Heart right ventricle (tissue), 16 donors: ENCODE measurements at places on chromosomes 11 and 22. TPM values are rescaled to one million over a fixed set of nuclear protein-coding genes. Genes with fewer than 3 reads are reported as not detected.

DNA sequence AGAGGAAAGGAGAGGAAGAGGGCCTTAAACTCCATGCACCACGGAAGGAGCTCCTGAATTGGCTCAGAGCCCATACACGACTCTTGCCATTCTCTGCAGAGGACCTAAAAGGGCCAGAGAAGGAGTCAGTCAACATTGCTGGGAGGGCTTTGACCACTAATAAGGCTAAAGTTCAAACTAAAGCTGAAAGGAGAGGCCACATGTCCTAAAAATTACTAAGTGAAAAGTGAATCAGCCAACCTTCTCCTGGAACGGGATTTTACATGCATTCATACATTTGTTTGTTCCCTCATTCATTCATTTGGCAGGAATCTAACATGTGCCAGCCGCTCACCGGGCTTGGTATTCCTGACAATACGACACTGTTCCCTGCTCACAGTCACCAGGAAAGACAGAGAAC lies 10.5 kb downstream of the CLMP start:
- H3K36me3 ChIP-seq: no peaks in the 10 kb centered on the region
- peaks cover 82% of the 10 kb centered on the region for H3K27me3 ChIP-seq
- H3K4me1 ChIP-seq: no peaks in the 10 kb centered on the region

GRCh38 chr11:129854232-129854805 lies 38.7 kb downstream of the TMEM45B start:
- H3K27me3 ChIP-seq: no peaks in the 10 kb centered on the region
- no peak overlapping the region for H3K4me3 ChIP-seq
- DNase-seq: no peak
- no peak overlapping the region for H3K27ac ChIP-seq
- peaks cover 11% of the 10 kb centered on the region for H3K4me1 ChIP-seq

DNA sequence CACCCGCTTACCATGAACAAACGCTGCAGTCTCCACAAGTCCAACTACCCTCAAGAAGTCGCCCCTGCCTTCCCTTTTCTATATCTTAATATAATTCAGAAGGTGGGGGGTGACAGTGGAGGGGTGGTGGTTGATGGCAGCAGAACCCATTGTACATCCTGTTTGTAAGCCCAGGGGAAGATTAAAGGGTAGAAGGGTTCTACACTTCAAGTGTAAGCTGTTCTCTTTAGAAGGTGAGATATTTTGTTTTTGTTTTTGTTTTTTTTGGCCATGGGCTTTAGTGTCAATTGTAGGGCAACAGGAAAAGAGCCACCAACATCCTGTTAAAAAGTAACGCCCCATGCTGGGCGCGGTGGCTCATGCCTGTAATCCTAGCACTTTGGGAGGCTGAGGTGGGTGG lies 34.9 kb upstream of the RRAS2 start:
- H3K27ac ChIP-seq: no peak overlapping the region
- H3K4me1 ChIP-seq: no peaks in the 10 kb centered on the region
- no peaks in the 10 kb centered on the region for H3K36me3 ChIP-seq
- H3K4me3 ChIP-seq: no peak overlapping the region

DNA sequence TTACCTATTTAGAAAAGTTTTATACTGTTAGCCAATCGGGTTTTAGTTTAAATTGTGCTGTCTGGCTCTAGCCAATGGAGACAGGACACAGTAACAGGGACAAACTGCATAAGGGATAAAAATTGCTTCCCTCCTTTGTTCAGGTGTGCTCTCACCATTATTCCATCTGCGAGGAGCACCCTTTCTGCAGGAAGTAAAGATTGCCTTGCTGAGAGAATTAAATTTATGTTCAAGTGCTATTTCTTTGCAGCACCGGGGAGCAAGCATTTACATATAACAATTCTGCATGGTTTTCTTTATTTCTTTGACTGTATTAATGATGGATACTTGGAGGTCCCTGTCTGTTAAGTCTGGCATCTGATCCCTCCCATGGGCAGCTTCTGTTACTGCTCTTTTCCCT lies 80.5 kb downstream of the BRD1 start:
- H3K27ac ChIP-seq: no peak overlapping the region
- no peaks in the 10 kb centered on the region for H3K4me1 ChIP-seq
- no peak for DNase-seq

DNA sequence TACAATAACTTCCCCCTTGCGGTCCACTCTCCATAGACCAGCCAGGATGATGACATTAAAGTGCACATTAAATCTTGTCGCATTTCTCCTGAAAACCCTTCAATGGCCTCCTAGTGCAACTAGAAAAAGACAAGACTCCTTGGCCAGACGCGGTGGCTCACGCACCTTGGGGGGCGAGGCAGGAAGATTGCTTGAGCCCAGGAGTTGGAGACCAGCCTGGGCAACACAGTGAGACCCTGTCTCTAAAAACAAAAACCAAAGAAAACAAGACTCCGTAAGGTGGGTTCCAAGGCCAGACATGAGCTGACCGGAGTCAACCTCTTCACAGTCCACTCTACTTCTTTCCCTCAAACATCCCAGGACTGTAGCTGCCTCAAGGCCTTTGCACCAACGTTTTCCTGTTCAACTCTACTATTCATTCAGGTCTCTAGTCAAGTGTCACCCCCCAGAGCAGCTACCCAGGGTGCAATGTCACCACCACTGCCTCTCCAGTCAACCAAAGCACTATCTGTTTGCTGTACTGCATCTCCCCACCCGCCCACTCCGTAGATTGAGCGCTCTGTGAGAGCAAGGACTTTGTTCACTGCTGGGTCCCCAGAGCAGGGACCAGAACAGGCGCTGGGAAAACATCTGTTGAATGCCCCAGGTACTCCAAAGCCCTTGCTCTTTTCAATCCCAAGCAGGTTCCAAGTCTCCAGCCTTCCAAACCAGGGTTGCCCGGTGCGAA lies 739 bp downstream of the ZMAT5 start:
- H3K27me3 ChIP-seq: no peaks in the 10 kb centered on the region
- peak overlapping the region; percentile 97 for H3K4me3 ChIP-seq
- peaks cover 30% of the 10 kb centered on the region for H3K4me1 ChIP-seq
- H3K27ac ChIP-seq: peak overlapping the region; percentile 96
- DNase-seq: no peak

GRCh38 chr22:19641254-19641982 lies 72.9 kb upstream of the SEPTIN5 start:
- H3K4me3 ChIP-seq: no peak overlapping the region
- no peak for DNase-seq
- H3K27ac ChIP-seq: no peak overlapping the region
- H3K4me1 ChIP-seq: no peaks in the 10 kb centered on the region

- H3K27ac ChIP-seq: no peak overlapping the region
- no peak overlapping the region for H3K4me3 ChIP-seq
- no peak for DNase-seq
- no peaks in the 10 kb centered on the region for H3K4me1 ChIP-seq
- no peaks in the 10 kb centered on the region for H3K27me3 ChIP-seq
Measured at GRCh38 chr11:21912285-21912684, 280.6 kb upstream of the ANO5 start.

Gene VWA5A
- 3.7 TPM for total RNA-seq

DNA sequence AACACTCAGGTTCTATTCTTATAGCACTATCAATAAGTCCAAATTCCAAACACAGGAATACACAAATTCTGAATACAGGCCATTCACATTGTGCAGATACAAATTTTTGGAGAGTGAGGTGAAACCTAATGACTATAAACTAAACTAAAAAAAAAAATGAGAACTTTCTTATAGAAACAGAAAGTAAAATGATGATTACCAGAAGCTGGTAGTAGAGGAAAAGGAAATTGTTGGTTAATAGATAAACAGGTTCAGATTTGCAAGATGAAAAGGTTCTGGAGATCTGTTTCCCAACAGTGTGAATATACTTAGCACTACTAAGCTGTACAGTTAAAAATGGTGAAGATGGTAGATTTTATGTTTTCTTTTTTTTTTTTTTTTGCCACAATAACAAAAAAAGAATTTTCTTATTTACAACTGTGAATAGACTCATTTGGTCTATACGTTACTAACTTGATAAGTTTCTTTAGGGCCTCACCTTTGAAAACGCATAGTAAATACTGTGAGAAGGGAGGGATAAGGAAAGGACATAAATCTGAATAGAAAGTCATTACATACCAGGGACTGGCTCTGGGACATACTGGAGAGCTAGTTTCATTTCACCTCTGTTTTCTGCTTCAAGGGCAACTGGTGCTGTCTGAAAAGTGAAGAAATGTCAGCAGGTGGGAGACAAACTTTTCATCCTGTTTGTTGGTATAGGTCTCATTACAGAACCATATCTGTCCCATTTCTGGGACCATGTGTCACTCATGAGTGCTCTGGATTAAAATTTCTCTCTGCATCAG lies 14.2 kb upstream of the CCDC89 start:
- H3K27me3 ChIP-seq: no peaks in the 10 kb centered on the region
- peak overlapping the region; percentile 64 for H3K27ac ChIP-seq
- no peaks in the 10 kb centered on the region for H3K36me3 ChIP-seq
- no peak for DNase-seq
- no peak overlapping the region for H3K4me3 ChIP-seq

- H3K27ac ChIP-seq: no peak overlapping the region
- H3K4me1 ChIP-seq: peaks cover 6% of the 10 kb centered on the region
- no peaks in the 10 kb centered on the region for H3K36me3 ChIP-seq
Measured at GRCh38 chr22:41940832-41941765, 5.9 kb downstream of the CENPM start.

DNA sequence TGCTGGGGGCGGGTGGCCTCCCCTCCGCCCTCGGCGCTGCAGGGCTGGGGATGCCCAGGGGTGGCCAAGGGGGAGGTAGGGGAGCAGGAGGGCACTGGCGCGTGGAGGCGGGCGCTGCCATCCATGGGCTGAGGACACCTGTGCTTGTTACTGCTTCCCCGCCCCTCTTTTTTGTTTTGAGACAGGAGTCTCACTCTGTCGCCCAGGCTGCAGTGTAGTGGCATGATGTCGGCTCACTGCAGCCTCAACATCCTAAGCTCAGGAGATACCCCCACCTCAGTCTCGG lies 683 bp upstream of the FADS3 start:
- H3K27me3 ChIP-seq: no peaks in the 10 kb centered on the region
- H3K4me3 ChIP-seq: peak overlapping the region; percentile 82
- peaks cover 14% of the 10 kb centered on the region for H3K4me1 ChIP-seq
- H3K36me3 ChIP-seq: no peaks in the 10 kb centered on the region
- H3K27ac ChIP-seq: peak overlapping the region; percentile 96

DNA sequence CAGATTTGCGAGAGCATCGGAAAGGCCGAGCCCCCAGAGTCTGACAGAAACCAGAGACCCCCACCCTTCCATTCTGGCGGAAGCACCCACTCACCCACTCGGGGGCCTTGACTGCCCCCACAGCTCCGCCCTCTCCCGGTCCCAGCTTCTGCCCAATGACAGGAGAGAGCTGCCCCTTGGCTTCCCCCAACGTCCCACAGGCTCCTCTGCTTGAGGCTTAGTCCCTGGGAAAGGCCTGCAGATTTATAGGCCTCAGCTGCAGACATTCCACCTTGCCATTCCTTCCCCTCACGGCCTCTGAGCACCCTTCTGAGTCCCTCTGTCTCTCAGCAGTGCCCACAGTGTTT lies 125.0 kb upstream of the NCAM1 start:
- H3K4me1 ChIP-seq: peaks cover 10% of the 10 kb centered on the region
- no peak for DNase-seq
- no peaks in the 10 kb centered on the region for H3K36me3 ChIP-seq
- H3K27me3 ChIP-seq: no peaks in the 10 kb centered on the region
- H3K4me3 ChIP-seq: no peak overlapping the region

Gene HBG2
- total RNA-seq: not detected

- H3K36me3 ChIP-seq: no peaks in the 10 kb centered on the region
- H3K27me3 ChIP-seq: no peaks in the 10 kb centered on the region
- no peak overlapping the region for H3K4me3 ChIP-seq
- no peak for DNase-seq
Measured at GRCh38 chr11:79167510-79168188, 273.2 kb downstream of the TENM4 start.

- no peaks in the 10 kb centered on the region for H3K4me1 ChIP-seq
- H3K36me3 ChIP-seq: no peaks in the 10 kb centered on the region
- H3K27me3 ChIP-seq: no peaks in the 10 kb centered on the region
- H3K27ac ChIP-seq: no peak overlapping the region
Measured at GRCh38 chr22:49616356-49617231, 211.1 kb downstream of the BRD1 start.

DNA sequence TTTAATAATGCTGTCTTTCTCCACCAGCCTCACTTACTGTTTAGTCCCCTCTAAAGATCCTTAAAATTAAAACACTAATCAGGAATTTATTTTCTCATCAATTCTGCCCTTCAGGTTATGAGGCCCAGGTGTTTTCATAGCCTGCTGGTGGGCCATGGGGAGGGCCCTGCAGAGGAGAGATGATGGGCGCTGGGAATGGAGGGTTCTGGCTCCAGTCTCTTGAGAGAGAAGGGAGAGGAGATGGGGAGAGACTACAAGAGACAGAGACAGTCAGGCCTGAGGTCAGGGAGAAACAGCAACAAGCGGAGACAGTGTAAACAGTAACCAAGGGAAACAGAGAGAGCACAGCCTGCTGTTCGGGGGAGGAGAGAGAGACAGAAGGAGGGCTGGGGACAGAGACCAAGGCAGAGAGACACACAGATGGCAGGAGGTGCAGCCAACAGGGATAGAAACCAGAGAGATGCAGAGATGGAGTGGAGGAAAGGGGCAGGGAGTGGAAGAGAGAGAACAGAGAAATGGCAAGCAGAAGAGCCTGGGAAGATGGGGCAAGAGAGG lies 187.3 kb upstream of the SYT13 start:
- no peaks in the 10 kb centered on the region for H3K4me1 ChIP-seq
- no peaks in the 10 kb centered on the region for H3K36me3 ChIP-seq
- H3K27ac ChIP-seq: no peak overlapping the region

DNA sequence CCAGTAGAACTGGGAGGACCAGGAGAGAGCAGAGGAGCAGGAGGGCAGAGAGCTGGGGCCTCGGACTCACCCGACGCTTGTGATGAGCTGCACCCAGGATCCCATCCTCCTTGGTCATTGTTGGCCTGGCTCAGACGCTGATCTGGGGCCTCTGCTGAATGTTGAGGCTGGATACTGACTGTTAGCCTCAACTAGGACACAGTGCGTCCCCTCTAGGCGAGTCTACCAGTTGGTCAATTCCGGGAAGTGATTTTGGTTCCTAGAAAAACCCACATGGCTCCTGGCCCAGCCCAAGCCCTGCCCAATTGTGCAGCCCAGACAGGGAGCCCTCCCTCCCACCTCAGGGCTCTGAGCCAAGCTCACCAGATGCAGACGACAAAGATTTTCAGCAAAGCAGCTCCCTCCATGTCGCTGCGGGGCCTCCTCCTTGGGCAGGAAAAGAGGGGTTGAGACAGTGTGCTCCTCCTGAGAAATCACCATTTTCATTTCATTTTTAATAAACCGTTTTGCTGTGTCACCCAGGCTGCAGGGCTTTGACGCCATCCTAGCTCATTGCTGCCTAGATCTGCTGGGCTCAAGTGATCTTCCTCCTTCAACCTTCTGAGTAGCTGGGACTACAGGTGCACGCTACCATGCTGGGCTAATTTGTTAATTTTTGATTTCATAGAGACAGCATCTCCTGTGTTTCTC lies at the start of gene APOL4:
Gene APOL4 (minus strand): TSS at position 180 of the 690 bp plus-strand sequence. CDS start 75 bp downstream, at position 105.
- DNase-seq: peak; percentile 81
- H3K4me3 ChIP-seq: peak within 1 kb of the TSS; percentile 30
- H3K4me1 ChIP-seq: peaks cover 59% of the 10 kb centered on the region
- no peaks in the 10 kb centered on the region for H3K36me3 ChIP-seq
- H3K27ac ChIP-seq: peak within 1 kb of the TSS; percentile 92

- H3K36me3 ChIP-seq: peaks cover 3% of the 10 kb centered on the region
- peaks cover 72% of the 10 kb centered on the region for H3K4me1 ChIP-seq
- peaks cover 3% of the 10 kb centered on the region for H3K27me3 ChIP-seq
- peak overlapping the region; percentile 68 for H3K4me3 ChIP-seq
- peak; percentile 64 for DNase-seq
Measured at GRCh38 chr22:50526834-50527801, 1.7 kb upstream of the SCO2 start.

- H3K27me3 ChIP-seq: peaks cover 4% of the 10 kb centered on the region
- no peak for DNase-seq
- H3K27ac ChIP-seq: no peak overlapping the region
Measured at GRCh38 chr11:120027546-120028180, 110.2 kb downstream of the TRIM29 start.

- no peak for DNase-seq
- H3K4me3 ChIP-seq: peak overlapping the region; percentile 22
- no peaks in the 10 kb centered on the region for H3K27me3 ChIP-seq
- H3K36me3 ChIP-seq: no peaks in the 10 kb centered on the region
- H3K27ac ChIP-seq: peak overlapping the region; percentile 83
Measured at GRCh38 chr11:6646576-6646917, 9.1 kb downstream of the DCHS1 start.
